ENCODE measurements at places on chromosomes 7 and 10. TPM values are rescaled to one million over a fixed set of nuclear protein-coding genes. Genes with fewer than 3 reads are reported as not detected.

Gene SLC29A4
- 0.47 TPM for total RNA-seq

Gene NUP205
- 56.3 TPM for total RNA-seq

Gene CDNF
- 1.7 TPM for total RNA-seq

Gene PRSS37
- not detected for total RNA-seq

Gene MEPCE
- 73.1 TPM for total RNA-seq

Gene ZNF777
- 13.4 TPM for total RNA-seq

Gene ZSCAN21
- 6.0 TPM for total RNA-seq

Gene ZMIZ1
- total RNA-seq, result 34.8 TPM

All from CD4-positive, CD25-positive, alpha-beta regulatory T cell (primary cell).